ENCODE measurements at places on chromosomes 16 and 17.
A peak's percentile ranks its signal among the peaks of the same experiment; 100 is the strongest.

DNA sequence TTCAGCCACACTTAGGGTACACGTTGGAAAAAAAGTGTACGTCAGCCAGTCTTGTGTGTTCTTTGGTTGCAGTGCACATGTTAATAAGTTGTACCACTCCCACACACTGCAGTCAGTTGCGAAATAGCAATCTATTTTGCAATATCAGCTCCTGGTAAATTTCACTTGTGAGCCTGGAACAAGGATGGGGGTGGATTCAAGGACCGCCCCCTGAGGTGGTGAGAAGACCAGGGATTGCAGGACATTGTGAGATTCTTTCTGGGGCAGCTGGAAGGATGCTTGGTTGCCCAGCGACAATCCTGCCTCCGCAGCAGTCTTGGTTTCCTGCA is 78.6 kb upstream of the ZFHX3 start:
- DNase-seq: peak; percentile 12

DNA sequence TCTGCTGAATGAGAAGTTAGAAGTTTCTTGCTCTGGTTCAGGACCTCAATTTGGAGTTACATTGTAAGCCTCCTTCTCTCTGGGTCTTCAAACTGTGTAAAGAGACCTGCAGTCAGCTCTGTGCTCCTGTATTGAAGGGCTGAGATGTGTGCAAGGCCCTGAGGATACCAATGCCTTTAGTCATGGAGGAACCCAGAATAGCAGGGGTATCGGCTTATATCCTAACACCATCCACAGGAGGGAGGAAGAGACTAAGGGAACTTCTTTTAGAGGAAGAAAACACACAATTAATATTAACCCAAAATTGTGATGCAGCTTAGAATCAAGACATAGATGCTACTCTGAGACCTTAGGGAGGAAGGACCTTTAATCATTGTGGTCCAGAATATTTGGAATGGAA is 36.5 kb downstream of the GLP2R start:
- no peak for DNase-seq

DNA sequence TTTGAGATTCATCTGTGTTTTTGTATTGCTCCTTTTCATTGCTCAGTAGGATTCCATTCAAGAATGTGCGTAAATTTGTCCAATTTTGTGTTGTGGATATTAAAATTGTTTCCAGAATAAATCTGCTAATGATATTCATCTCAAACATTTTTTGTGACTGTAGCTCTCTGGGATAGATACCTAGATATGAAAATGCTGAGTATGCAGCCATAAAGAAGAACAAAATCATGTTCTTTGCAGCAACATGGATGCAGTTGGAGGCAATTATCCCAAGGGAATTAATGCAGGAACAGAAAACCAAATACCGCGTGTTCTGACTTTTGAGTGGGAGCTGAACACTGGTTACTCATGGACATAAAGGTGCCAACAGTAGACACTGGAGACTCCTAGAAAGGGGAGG is 40.2 kb upstream of the ATF7IP2 start:
- DNase-seq: no peak

DNA sequence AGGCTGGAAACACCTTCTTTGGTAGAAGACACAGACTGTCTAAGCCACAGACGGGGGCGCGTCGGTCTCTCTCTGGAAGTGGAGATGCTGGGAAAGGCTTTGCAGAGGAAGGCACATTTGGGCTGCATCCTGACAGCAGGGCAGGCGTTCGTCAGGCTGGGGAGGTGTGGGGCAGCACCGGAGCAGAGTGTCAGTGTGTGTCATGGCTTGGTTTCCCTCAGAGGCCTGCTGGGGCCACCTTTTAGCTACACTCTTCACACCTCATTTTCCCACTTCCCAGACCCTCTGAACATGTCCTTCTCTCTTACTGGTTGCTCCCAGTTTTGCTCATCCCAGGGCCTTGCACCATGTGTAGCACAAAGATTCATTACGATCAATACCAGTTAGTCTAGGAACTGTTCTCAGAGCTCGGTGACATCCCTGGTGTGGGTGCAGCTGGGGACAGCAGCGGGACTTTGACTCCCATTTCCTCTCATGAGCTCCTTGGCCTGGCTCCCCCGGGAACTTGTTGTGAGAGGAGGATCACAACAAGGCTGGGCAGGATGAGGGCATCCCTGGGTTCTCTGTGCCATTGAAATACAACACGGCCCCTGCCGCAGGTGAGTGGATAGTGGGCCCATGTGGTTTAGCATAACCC is 33.1 kb downstream of the SMARCE1 start:
- no peak for DNase-seq

GRCh38 chr16:46688101-46688653 is 801 bp downstream of the VPS35 start:
- peak; percentile 86 for DNase-seq

- DNase-seq: peak; percentile 82
Observed at GRCh38 chr17:54891176-54891821, 9.4 kb upstream of the TOM1L1 start.

DNA sequence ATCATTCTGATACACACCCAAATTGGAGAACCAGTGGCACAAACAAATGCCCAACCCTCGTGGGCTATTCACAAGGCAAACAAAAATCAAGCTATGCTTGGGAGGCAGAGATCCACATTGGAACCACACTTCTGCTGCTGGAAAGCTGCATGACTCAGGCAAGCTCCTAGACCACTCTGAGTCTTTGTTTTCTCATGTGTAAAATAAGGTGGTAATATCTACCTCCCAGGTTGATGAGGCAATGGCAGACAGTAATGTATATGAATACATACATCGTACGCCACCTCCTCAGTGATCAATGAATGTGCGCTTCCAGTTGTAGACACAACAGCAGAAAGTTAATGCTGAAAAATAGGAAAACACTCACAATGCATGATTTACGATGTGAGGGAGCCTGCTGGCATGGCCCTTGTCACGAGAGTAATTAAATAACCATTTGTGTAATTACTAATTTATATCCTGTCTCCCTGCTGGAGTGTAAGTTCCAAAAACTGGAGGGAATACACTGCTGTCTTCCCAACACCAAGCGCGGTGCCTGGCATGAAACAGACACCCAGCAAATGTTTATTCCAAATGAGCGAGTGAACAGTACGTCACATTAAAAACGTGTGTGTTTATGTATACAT is 69.9 kb upstream of the HSBP1 start:
- no peak for DNase-seq

- no peak for DNase-seq
Observed at GRCh38 chr16:54493594-54493993, 207.0 kb upstream of the IRX3 start.

- no peak for DNase-seq
Observed at GRCh38 chr17:9837551-9838471, 12.1 kb downstream of the GLP2R start.

DNA sequence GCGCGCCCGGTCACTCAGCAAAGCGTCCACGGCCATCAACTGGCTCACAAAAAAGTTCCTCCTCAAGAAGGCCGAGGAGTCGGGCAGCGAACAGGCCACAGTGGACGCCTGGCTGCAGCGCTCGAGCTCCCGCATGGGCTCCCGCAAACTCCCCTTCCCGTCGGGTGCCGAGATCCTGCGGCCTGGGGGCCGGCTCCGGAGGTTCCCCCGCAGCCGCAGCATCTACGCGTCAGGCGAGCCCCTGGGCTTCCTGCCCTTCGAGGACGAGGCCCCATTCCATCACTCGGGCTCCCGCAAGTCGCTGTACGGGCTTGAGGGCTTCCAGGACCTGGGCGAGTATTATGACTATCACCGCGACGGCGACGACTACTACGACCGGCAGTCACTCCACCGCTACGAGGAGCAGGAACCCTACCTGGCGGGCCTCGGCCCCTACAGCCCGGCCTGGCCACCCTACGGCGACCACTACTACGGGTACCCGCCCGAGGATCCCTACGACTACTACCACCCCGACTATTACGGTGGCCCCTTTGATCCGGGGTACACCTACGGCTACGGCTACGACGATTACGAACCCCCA is 10.7 kb downstream of the MYO15A start:
- no peak for DNase-seq

GRCh38 chr16:81545470-81546250 is 101.1 kb downstream of the CMIP start:
- no peak for DNase-seq

GRCh38 chr16:87723226-87723623 is 42.6 kb downstream of the KLHDC4 start:
- peak; percentile 76 for DNase-seq

DNA sequence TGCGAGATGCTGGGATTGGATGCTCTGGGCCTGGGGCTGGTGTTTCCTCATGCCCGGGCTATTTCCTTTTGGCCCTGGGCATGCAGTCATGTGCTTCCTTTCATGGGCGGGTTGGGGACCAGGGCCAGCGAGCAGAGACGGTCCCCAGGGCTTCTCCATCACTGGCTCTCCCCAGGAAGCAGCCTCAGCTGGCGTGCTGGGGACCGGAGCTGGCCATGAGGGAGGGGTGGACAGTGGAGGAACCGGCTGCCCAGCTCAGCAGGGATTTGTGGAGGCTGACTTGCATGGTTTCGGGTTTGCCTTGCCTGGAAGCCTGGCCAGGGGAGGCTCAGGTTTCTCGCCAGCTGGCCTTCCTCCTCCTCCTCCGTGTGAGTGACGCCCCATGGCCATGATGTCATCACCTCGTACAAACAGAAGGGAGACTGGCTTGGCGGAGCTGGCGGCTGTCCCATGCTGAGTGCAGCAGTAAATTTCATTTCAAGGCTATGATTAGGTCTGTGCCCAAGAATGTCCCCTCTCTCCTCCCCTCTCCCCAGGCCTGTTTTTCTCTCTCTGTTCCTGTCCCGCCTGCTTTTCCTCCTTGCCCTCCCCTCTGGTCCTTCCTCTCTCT is 8.9 kb upstream of the TIMP2 start:
- DNase-seq: no peak

DNA sequence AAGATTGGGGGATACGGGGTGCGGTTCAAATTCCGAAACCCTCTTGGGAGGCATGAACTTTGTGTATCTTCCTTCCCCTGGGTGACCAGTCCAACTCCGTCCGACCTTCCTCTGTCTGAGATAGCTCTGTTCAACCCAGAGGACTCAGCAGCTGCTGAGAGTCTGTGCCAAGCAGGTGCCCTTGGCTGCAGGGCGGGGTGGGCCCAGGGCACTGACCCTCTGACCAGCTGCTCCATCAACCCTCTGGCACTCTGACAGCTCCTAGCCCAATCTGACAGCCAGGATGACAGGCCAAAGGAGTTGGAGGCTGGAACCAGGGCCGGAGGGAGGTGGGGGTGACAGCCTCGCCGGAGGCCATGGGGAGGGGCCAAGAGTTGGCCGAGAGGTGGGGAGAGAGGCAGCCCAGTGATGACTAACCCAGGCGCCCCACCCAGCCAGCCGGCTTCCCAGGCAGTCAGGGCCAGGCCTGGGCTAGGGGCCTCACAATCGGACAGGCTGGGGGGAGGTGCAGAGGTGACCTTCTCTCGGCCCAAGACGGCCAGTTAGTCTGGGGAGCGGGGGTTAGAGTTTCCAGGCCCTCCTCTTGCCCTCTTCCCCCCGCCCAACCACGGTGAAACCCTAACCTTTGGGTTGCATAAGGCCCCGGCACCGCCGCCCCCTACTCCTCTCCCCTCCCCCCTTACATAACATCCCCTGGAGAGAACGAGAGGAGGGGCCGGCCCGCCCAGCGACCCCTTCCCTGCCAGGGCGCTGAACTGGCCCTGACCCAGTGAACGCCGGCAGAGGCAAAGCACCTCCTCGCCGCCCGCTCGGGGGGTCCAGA is 5.0 kb upstream of the TLCD2 start:
- peak; percentile 85 for DNase-seq

GRCh38 chr16:83903751-83904150 is 4.8 kb downstream of the MLYCD start:
- DNase-seq: no peak

DNA sequence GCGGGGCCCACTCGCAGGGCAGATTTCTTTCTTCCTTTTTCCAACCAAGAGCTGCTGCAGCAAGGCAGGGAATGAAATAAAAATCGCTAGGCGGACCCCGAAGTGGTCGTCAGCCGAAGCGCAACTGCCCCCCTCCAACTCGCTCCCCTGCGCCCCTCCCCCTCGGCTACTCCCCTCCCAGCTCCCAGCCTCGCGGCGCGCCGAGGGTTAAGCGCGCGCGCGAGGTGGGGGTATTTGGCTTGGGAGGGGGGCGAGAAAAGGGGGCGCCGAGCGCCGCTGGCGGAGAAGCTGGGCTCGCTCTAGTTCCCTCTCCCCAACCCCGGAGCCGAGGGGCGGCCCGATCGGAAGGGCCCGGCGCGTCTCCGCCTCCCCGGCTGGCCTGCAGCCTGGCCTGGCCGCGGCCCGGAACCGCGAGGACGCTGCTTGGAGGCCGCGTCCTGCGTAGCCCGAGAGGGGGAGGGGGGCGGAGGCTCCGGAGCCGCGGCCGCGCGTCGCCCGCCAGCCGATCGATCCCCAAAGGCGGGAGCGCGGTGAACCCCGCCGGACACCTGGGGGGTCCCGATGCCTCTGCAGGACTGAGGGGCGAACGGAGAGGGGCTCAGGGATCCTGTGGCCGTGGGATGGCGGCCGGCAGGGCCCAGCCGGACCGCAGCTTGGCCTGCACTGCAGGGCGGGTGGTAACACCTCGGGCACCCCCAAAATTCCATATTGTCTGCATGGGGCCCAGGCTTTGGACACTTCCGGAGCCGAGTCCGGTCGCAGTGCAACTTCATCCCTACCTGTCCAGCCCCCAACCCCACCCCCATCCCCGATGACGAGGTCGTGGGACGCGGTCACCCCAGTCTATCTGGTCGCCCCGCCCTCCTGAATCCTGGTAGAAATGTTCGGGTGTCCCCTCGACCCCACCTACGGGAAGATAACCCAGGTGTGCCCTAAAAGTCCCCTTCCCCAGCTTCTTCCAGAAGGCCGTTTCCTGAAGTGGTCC is 4.9 kb upstream of the CBX4 start:
- DNase-seq: no peak

- no peak for DNase-seq
Observed at GRCh38 chr17:1727876-1728630, 3.5 kb downstream of the WDR81 start.

DNA sequence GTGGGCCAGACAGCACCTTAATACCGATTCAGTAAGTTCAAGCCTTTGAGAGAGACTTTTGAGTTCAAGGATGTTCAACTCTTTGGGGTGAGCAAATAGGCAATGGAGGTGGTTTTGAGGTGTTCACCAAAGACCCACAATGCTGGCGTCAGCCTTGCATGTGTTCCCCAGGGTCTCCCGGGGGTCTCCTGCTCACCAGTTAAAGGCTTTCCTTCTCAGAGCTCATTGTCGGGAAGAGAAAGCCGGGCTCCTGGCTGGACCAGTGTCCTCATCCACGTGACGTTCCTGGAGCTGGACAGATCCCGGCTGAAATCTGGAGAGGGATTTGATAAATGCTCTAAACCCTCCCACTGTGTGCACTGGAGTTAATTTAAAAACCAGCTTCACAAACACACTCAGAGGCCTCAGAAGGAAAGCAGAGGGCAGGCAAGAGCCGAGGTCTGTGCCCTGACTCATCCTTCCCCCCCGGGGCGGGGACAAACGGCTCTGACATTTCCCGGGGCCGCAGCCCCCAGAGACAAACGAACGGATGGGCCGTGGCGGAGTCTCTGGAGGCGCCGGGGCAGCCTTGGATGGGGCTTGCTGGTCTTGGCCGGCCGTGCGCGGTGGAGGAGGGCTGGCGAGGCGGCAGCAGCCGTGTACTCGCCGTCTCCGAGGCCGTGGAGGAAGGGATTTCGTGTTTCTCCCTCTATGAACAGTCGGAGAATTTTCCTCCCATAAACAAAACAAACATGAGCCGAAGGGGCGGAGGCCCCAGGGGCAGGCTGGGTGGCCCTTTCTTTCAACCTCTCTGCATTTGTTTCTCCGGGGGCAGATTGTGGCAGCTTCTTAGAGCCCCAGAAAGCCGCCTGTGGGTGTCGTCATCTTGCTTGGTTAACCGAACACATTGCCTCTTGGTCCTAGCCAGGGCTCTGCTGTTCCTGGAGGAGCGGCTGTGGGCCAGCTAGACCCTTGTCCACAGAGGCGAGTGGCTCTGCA is 94.2 kb downstream of the NTN1 start:
- DNase-seq: peak; percentile 85

GRCh38 chr16:86508947-86509758 is 1.2 kb upstream of the FOXF1 start:
- DNase-seq: no peak
